ENCODE measurements at places on chromosomes 16 and 17.
A peak's percentile ranks its signal among the peaks of the same experiment; 100 is the strongest.

DNA sequence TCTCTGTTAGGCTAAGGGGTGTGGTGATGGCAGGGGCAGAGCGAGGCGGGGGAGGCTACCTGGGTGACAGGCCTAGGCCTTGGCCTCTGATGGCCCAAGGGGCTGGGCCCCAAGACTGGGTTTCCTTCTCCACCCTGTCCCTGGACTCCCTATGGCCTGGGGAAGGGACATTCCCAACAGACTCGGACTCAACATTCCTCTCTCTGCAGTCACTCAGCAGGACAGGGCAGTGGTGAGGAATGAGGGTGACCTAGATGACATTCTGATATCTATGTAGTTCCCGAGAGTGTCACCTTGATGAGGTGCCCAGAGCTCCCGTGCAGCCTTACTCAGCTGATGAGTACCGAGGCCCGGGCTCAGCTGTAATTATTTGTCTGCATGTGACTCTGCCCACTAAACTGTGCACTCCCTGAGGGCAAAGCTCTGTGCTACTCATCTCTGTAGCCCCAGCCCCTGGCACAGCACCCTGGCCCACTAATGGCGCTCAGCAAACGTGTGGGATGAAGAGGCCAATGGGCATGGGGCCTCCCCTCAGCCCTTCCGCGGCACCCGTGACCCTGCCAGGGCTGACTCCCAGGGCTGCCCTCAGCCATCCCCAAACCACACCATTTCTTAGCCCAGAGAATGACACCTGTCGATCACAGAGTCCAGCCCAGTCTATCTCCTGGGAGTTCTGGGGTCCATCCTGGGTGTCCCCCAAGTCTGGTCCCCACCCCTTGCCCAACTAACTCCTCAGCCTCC is 2.2 kb downstream of the PLCD3 start:
- no peak for DNase-seq

GRCh38 chr17:59433586-59433985 is 102.1 kb downstream of the YPEL2 start:
- DNase-seq = no peak

DNA sequence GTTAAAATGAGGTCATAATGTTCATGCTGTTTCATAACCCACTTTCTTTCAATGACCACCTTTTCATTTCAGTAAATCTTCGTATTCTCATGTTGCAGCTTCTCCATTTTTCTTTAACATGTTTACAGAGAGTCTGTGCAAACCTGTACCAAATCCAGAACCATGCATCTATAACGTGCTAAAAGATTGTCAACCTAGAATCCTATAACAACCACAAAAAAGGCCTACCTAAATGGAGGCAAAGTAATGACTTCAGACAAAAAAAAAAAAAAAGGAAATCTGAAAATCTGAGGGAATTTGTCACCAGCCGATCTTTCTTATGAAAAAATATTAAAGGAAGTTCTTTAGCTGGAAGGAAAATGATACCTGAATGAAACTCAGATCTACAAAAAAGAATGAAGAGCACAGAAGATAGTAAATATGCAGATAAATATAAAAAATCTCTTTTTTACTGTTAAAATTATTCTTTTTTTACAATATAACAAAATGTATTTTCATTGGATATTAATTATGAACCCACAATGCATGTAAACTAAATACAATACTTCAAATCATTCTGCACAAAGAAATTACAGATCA is 1.4 kb upstream of the SLFN11 start:
- no peak for DNase-seq

DNA sequence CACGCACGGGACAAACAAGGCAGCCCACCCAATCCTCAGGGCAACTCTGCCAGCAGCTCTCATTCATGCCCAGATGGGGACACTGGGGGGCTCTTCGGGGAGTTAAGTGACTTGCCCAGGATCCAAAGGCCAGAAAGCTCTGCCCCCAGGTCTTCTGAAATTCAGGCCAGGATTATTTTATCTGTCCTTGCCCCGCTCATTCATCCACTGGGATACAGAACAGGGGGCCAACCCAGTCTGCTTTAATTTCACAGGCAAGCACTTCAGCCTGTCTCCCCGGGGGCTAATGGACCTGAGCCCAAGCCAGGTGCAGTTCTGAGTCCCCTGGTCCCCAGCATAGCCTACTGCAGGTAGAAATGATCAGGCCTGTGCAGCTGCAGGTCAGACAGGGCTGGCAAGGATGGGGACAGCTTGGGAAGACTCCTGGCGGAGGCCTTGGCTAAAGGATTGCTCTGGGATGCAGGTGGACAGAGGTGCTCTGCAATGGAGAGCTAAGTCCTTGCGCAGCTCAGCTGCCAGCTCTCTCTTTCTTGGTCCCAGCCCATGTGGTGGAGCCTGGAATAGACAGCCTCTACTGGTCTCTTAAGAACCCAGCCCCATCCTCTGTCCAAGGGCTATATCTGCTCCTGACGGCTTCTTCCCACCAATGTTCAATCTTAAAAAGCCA is 766 bp upstream of the B3GNT9 start:
- DNase-seq = no peak

GRCh38 chr17:21418446-21419298 is 42.5 kb downstream of the KCNJ12 start:
- no peak for DNase-seq

DNA sequence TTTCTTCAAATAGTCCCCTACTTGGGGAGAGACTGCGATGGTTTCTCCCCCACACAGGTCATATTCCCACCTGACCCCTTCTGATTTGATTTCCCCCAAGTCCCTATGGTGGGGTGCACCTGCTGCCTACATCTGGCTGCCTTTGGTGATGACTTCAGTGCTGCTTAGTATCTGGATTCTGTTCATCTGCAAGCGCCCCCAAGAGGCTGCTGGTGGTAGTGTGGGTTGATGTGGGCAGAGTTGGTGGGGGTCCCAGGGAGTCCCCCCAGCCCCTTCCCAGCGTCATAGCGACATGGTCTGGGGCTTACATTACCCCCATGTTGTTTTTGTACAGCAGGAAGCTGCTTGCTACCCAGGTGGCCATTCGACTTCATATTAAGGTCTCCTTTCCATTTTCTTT is 99.2 kb downstream of the NTN1 start:
- DNase-seq = no peak

GRCh38 chr17:77564278-77564920 is 394.1 kb upstream of the TNRC6C start:
- DNase-seq = no peak

GRCh38 chr16:87395181-87395842 is 3.2 kb downstream of the MAP1LC3B start:
- DNase-seq = no peak

GRCh38 chr17:4777969-4778760 is 6.5 kb downstream of the TM4SF5 start:
- DNase-seq = no peak

- DNase-seq = no peak
Measured at GRCh38 chr16:86986136-86986535, 331.1 kb downstream of the C16orf95 start.

- DNase-seq = no peak
Measured at GRCh38 chr16:58286280-58286679, 8.5 kb downstream of the PRSS54 start.

- no peak for DNase-seq
Measured at GRCh38 chr17:66351033-66351432, 48.6 kb downstream of the PRKCA start.

DNA sequence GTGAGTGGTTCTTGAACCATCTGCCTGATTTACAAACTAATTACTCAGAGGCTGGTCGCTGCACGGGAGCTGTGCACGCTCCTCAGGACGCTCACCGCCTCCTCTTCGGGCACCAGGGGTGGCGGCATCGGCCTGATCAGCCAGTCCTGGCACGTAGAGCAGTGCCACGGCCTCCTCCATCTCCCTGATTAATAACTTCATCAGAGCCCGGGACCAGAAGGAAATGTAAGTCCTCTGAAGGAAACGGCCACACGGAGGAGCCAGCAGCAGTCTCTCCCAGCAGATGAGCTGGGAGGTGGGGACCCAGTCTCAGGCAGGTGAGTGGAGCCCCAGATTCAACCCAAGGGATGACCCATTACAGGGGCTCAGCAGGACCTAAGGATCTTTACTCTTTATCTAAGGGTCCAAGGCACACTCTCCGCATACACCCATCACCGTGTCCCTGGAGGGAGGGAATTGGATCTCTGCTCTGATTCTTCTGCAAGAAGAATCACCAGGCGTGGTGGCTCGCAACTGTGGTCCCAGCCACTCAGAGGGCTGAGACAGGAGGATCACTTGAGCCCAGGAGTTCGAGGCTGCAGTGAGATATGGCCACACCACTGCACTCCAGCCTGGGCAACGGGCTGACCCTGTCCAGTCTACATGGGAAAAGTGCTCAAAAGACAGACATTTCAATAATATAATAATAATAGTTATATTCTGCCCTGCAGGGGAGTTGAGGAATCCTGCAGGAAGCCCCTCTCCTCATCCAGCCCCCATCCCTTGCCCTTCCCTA is 366.5 kb downstream of the SEC14L1 start:
- no peak for DNase-seq

- DNase-seq = no peak
Measured at GRCh38 chr16:11161974-11162373, 94.0 kb downstream of the SOCS1 start.

- DNase-seq = no peak
Measured at GRCh38 chr16:66278111-66278531, 88.4 kb upstream of the CDH5 start.

- no peak for DNase-seq
Measured at GRCh38 chr16:17231972-17232371, 238.8 kb downstream of the XYLT1 start.

- no peak for DNase-seq
Measured at GRCh38 chr16:53093162-53093744, 38.5 kb downstream of the CHD9 start.

DNA sequence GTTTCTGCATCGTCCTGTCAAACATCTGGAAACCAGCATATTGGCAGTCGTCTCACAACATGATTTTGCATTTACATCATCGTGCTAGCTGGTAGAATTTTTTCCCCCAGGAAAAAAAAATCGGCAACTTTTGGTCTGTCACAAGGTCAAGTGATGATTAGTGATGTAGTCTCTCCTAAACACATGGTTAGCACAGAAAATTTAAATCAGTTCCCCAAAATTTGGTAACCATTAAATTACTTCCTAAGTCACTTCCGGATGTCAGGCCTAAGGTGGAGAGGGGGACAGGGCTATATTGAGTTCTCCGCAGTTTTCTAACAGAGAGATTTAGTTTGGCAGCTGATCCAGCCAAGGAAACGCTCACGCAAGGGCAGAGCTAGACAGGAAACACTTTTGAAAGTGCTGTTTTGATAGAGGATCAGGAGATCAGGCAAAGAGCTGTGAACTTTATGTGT is 271.0 kb upstream of the TBX2 start:
- DNase-seq = no peak

- DNase-seq = no peak
Measured at GRCh38 chr16:85504242-85504641, 108.9 kb upstream of the GSE1 start.

DNA sequence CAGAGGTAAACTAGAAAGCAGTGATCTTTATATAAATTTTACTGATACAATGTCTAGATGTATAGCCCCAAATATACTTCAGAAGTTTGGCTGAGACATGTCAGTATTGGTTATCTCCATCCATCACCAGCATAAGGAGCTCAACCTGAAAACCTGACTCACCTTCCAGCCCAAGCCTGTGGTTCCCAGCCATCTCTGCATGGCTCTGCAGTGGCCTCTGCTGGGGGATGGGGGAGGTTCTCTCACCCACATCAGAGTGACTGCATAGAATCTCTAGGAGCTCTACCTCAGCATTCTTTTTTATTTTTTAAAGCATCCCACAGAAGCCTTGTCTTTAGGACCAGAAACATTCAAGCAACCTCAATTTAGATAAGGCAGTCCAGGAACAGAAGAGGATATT is 27.3 kb downstream of the USP7 start:
- DNase-seq = no peak

DNA sequence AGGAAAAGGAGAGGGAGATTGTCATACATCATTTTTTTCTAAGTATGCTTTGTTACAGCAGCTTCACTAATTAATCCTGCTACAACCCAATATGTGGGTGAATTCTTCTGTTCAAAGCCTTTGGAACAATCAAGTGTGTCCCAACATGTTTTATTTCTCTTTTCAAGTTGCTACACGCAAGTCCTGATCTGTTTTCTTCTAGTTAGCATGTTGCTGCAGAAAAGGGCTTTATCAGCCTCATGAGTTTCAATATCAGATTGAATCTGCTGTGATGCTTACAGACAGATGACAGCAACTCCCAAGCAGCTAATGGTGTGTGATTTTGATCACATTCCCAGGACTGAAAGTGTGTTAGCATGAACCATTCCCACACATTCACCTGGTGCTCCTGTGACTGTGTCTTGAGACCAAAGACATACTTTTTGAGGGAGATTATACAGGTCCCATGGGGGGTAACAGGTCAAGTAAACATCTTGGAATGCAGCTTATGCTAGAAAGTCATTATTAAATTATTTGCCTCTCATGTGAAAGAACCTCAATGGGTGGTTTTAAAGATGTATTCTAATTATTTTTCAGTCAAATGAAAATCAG is 96.9 kb upstream of the KCNJ16 start:
- no peak for DNase-seq

- DNase-seq = peak; percentile 11
Measured at GRCh38 chr16:79312502-79312901, 288.0 kb downstream of the MAF start.

- DNase-seq = no peak
Measured at GRCh38 chr16:17343028-17343427, 127.7 kb downstream of the XYLT1 start.

DNA sequence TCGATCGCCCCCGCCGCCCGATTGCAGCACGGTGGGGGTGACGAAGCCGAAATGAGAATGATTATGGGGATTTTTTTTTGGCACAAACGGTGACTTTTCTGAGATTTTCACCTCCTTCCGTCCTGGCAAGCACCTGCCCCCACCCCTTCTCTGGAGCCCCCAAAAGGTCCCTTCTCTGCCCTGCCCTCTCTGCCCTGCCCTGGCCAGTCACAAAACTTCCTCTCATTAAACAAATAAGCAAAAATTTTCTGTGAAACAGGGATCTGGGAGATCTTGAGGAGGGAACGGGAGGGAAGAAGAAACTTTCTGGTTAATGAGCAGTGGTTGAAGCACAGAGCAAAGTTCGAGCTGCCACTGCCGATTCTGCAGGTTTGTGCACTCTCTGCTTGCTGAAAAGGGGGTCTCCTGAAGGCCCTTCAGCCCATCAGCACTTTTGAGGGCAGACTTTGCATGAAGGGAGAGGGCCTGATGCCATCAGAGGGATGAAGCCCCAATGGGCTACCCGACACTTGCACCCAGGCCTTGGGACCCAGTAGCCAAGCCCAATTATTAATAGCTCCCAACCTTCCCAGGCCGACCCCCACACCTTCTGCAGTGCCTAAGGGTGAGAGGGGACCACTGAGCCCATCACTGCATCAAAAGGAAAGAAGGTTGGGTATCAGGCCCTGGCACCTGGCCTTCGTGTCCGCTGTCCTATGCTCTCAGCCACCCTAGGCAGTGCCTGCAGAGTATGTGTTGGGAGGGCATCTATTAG is 1.0 kb upstream of the HOXB8 start:
- DNase-seq = no peak

GRCh38 chr17:82228842-82229697 is at the start of gene SLC16A3:
Gene SLC16A3 (plus strand): TSS chr17:82229042. CDS start chr17:82236009, 6,967 bp downstream.
- peak; percentile 66 for DNase-seq

DNA sequence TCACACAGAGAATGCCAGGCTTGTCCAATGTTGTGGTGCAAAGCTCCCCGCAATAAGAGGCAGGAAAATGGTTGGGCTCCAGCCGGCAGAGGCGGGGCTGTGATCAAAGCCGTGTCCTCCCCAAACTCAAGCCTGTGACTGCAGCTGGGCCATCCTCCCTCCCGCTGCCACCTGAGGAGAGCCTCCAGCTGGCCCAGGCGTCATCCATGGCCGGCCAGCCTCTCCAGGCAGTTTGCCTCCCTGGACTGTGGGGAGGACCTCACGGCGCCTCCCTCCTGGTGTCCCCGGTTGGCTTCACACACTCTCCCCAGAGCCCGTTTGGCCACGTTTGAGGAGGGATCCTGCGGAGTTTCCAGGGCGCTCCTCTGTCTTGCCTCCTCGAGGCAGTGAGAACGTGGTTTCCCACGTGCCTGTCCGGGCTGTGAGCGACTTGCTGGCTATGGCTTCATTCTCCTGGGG is 134.1 kb downstream of the IRF8 start:
- DNase-seq = no peak

Measured in SK-N-DZ (cell line).